ENCODE measurements at places on chromosomes 6 and 20. TPM values are rescaled to one million over a fixed set of nuclear protein-coding genes. Genes with fewer than 3 reads are reported as not detected.

DNA sequence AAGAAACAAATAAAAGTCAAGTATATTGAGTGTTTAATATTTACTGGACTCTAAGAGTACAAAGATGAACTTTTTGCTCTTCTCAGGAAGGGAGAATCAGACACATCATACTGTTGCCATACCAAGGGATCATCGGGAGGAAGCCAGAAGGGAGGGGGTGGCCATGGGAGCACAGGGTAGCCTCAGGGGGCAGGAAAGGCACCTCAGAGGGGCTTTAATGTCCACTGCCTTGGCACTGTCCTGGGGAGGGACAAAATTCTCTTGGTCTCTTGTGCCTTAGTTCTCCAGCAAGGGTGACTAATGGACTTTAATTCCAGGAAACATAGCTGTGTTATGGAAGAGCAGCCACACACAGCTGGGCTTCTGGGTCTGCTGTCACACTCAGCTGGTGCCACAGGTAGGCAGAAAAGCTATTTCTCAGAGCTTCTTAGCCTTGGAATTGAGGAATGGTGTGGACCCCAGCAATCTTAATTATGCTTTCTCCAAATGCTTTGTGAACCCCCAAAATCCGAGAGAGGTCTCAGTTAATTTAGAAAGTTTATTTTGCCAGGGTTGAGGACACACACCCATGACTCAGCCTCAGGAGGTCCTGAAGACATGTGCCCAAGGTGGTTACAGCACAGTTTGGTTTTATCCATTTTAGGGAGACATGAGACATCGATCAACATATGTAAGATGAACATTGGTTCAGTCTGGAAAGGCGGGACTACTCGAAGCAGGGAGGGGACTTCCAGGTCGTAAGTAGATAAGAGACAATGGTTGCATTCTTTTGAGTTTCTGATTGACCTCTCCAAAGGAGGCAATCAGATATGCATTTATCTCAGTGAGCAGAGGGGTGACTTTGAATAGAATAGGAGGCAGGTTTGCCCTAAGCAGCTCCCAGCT, 53.2 kb downstream of the MRAP2 start:
- DNase-seq: no peak

GRCh38 chr6:264626-265025, 27.7 kb upstream of the DUSP22 start:
- no peak for DNase-seq

DNA sequence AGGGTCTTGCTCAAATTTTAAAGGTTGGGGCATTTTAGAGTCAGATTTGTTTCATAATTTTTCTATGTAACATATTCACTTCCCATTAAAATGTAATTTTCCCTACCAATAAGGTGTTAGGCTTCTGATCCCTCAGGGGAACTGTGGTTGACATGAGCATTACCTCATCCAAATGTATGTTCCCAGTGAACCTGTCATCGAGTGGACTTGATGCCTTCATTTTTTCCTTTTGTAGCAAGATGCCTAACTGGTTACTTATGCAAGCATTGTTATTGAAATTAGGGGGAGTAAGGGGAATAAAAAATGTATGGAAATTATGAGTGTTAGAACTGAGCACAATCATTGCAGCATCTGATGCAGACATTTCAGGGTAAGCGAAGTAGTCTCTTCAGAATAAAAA, 360.5 kb downstream of the BCKDHB start:
- no peak for DNase-seq

DNA sequence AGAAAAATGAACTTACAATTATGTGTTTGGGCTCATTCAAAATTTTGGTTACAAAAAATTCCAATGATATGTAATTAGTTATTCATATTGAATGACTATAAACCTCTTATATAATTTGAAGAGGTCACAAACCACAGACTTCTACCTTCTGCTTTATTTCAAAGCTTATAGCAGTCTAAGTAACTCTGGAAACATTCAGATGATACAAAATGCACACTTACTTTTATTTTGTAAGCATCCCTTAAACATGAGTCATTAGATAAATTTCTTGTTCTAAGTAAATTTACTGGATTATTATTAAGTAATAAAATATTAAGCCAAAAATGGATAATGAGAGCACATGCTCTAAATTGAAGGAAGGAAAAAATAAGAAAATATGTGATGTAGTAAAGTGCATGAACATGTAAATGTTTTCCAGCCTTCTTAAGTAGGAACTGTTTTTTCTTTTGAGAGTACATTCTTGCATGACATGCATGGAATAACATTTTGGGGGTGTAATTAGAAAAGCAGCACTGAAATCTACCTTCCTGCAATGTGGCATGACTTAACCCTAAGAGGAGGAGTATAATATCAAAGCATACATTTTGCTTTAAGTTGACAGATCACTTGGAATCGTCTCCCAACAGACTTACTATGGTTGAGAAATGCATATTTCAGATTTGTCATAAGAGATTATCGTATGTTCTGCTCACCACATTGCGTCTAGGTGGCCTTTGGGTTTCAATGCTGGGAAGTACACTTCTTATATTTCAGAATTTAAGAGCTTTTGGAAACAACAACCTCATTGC, 372.7 kb upstream of the HSF2 start:
- no peak for DNase-seq

- no peak for DNase-seq
These were observed 82.3 kb downstream of the SYNE1 start for GRCh38 chr6:152554851-152555250.

- DNase-seq: peak; percentile 73
These were observed 80.2 kb downstream of the GMPR start for GRCh38 chr6:16318538-16318937.

DNA sequence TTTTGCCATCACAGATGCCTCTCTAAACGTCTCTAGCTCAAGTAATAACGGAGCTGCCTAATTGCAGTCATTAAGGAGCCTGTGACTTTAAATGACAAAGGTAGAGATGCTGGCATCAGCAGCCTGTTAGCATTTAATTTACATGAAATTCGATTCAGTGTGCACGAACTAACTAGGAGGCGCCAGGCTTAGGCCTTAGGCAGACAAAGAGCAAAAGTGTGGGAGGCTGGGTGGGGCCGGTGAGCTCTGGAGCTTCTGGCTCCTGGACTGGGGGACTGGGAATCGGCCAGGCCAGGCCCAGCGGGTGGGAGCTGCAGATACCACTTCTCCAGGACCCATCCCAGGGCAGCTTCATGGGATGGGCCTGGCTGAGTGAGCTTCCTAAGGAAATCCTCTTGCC, 170.0 kb upstream of the AGPAT4 start:
- DNase-seq: no peak

DNA sequence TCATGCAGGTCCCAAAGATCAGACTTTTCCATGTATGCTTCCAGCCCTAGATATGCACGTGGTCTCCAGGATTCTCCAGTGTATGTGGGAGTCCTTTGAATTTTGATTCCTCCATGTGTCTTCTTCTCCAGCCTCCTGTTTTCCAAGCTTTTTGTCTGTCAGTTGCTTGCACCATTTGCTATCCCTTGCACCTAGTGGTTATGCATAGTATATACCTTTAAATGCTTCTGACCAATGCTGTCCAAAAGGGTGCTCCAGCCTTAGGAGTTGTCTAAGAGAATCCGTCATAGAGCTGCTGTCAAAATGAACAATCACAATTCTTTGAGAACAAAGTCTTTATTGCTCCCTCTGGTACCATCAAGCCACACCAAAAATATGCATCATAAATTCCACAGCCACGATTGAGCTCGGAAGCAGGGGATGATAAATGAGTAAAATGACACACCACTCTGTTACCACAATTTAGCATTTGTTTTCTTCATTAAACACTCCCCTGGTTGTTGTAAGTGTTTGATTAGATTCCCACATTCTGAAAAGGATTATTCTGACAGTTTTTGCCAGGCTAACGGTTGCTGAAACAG, 706.2 kb upstream of the GJE1 start:
- DNase-seq: no peak

GRCh38 chr6:136525586-136526195, 24.5 kb downstream of the MAP7 start:
- no peak for DNase-seq

GRCh38 chr6:113405326-113406047, 451.7 kb upstream of the MARCKS start:
- DNase-seq: no peak

DNA sequence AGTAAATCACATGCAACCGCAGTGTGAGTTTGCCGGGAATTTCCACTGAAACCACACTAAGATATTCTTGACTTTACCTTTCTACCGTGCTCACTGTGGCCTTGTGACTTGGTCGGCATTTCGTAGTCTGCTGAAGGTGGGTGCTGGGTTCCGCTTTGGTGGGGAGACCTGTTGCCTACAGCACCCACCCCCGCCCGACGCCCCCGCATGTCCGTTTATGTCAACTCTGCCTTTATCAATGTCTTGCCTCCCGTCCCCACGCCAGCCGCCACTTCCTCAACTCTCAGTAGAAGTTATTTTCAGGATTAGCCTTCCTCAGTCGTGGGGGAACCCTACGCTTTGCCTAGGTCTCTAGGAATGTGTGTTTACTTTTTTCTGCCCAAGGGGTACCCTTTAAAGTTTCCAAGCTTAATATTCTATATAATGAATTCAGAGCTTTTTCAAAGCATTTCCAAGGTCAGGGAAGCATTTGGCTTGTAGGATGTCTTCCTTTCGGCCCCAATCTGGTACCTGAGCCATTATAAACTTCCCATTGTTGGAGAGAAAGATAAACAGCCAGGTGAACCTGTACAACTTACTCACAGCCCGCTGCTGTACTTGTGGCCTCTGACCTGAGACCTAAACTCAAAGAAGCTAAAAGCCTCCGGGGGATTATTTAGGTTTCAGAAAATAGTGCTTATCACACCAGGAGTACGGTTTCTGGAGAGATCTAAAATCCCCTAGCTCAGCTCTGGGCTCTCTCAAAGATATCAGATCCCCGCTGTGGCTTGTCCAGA, 54.2 kb downstream of the TBC1D7 start:
- no peak for DNase-seq

DNA sequence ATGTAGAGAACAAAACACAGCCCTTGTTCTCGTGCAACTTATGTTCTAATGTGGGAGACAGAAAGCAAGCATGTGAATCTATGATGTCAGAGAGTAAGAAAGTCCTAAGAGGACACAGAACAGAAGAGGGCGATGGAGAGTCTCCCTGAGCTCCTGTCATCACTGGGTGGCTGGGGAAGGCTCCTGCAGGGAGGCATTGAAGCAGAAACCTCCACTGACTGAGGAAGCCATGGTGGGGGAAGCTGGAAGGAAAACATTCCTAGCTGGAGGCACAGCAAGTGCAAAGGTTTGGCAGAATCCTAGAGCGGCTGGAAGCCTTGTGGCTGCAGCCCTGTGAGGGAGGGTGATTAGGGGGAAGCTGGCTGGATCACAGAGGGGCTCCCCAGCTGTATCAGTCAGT, 248.0 kb downstream of the CDH26 start:
- DNase-seq: no peak

DNA sequence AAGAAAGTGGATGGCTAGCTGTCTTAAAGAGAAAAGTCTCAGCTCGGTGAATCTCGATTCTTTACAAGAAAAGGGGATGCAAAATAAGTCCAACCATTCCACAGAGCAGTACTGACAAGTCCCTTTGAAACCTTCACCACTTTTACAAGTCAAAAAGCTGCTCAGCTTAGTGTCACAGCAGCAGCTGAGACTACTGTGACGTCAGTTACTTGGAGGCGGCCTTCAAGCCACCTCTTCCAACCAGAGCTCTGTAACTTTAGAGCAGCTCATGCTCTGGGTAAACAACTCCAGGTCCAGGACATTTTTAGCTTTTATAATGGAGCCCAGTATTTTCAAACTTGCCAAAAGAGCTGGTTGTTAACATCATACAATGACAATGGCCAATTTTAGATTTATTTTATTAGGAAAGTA, at the start of gene KIAA0408:
Gene KIAA0408 (minus strand): TSS at position 159 of the 411 bp plus-strand sequence. CDS start 5,408 bp downstream, outside the sequence.
- DNase-seq: peak; percentile 24

GRCh38 chr6:16105854-16106253, 23.0 kb upstream of the MYLIP start:
- DNase-seq: no peak

DNA sequence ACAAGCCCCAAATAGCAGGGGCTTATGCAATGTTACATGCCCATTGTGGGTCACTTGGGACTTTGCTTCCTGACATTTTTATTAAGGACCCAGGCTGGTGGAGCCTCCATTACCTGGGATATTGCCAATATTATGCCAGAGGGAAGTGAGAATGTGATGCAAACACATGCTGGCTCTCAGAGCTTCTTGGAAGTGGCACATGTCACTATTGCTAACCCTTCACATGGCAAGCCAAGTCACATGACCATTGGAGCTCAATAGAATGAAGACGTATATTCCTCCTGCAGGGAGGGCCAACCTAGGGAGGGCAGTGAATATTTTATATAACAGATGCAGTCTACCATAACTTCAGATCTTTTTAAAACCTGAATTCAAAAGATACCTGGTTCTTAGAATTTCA, 140.7 kb upstream of the ZFP64 start:
- DNase-seq: no peak

DNA sequence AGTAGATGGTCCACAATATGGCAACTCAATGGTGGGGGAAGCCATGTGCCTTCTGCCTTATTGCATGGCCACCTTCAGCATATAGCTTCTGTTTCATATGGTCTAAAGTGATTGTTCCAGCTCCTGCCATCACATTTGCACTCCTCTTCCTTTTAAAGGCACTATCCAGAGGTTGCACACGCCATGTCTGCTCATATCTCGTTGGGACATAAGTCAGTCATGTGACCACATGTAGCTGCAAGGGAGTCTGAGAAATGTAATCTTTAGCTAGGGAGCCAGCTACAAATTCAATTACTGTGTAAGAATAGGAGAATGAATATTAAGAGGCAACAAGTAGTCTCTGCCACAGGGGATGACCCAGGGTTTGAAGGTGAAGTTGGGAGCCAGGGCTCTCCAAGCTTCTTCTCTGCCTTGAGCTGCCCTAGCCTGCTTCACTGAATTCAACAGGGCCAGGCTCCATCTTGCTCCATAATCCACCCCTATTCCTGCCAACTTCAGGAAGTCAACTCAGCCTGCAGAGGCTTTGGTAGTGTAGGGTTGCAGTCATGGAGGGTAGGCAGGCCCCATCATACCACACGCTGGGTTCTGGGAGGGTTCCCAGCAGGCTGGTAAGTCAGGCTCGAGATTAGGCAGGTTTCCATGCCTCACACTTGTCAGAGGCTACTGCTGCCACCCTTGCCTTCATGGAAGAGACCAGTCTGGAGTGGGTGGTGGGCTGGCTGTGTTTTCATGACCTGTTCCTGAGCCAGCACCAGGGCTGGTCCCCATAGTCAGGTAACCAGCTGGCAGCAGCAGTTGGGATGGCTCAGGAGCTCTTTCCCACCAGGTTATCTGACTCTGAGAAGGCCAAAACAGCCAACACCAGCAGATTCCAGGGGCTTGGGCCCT, 56.7 kb upstream of the SAYSD1 start:
- no peak for DNase-seq

GRCh38 chr6:100988391-100988984, 107.4 kb upstream of the ASCC3 start:
- DNase-seq: no peak

GRCh38 chr20:2817341-2817726, 1.2 kb downstream of the TMEM239 start:
- DNase-seq: no peak

- DNase-seq: no peak
These were observed 31.0 kb downstream of the ASCC3 start for GRCh38 chr6:100850174-100850573.

GRCh38 chr6:15430931-15431405, 185.1 kb downstream of the JARID2 start:
- DNase-seq: no peak

Gene SLPI
- total RNA-seq: not detected

Gene CLVS2
- total RNA-seq: not detected

Gene RAD21L1
- total RNA-seq: not detected

All from lung microvascular endothelial cell (primary cell).